Stimulated activated CD4-positive, alpha-beta T cell treated with anti-CD3 and anti-CD28 coated beads, Interleukin-1b, Interleukin-23, amount 100 ng/mL, for 1 hour (primary cell): ENCODE measurements at places on chromosomes 4 and X.

- no peak for DNase-seq
Measured at GRCh38 chr4:165204462-165204830, 2.9 kb upstream of the KLHL2 start.

DNA sequence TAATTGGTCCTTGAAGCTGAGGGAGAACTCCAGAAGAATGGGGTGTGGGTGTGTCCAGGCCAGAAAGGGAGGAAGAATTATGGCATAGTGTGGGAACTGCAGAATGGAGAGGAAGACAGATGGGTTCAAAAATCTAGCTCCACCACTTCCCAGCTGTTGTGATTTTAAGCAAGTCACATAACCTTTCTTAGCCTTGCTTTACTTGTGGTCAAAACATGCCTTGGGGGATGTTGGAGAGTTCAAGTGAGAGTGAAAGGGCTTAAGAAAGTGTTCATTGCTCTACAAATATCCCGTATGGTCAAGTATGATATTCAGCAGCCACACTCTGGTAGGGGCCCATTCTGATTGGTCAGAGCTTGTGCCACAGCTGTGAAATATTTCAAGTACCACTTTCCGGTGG, 15.0 kb upstream of the STARD8 start:
- DNase-seq: no peak

DNA sequence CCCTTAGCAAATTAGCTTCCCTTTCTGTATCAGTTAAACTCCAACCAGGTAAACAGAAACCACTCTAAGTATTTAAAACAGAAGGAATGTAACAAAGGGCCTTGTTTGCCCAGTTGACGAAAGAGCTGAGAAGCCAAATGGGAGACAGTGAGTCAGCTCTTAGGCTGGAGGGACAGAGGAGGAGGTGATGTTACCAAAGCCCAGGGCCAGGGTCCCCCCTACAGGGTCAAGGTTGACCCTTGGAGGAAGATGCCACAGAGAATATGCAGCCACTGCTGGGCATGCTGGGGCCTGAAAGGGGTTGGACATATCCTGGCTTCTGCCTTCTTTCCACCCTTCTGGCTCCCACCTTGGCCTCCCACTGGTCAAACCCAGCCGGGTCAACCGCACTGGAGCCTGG, 38.3 kb upstream of the LGI2 start:
- no peak for DNase-seq

- DNase-seq: no peak
Measured at GRCh38 chr4:139950568-139950967, 203.4 kb downstream of the MAML3 start.

- DNase-seq: no peak
Measured at GRCh38 chrX:2457289-2458133, 43.3 kb downstream of the DHRSX start.

DNA sequence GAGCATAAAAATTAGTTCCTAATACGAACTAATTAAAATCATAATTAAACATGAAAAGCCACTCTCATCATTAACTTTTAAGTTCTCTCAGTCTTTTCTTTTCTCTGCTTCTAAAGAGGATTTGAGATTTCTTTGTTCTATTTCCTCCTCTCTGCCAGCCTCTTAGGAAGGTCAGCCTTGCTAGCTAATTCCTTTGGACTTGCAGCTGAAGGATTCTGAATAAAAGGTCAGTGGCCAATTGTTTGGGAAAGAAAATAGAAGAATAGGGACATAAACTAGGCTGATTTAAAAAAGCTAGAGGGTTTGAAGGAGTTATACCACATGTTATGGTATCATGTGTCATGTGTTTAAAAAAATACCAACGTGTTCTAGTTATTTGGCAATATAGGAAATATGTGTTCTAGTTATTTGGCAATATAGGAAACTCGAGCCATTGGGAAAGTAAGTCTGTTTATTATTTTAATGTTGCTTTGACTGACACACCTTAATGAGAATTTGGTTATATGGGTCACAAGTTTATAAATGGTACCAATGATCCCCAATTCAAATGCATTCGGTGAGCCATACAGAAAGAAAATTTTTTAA, 1668.7 kb upstream of the PCDH7 start:
- DNase-seq: no peak

GRCh38 chrX:110276778-110277177, 41.1 kb downstream of the AMMECR1 start:
- DNase-seq: no peak

GRCh38 chrX:21956783-21957182, 16.3 kb downstream of the SMS start:
- no peak for DNase-seq

DNA sequence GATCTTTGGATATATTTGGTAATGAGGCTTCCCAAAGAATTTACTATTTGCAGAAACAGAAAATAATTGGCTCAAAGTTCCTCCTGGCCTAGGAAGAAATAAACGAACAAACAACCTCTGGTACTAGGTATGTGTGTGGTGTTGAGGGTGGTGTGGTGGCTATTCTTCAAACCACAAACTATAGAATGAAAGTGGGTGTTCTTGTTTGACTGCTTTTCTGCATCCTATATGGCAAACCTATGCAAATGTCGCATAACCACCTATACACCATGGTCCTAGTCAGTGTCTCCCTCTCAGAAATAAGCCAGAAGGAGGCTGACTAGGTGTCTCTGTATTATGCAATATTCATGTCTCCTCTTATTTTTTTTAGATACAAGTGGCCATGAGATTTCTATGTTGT, 106.6 kb upstream of the PCDH18 start:
- no peak for DNase-seq

DNA sequence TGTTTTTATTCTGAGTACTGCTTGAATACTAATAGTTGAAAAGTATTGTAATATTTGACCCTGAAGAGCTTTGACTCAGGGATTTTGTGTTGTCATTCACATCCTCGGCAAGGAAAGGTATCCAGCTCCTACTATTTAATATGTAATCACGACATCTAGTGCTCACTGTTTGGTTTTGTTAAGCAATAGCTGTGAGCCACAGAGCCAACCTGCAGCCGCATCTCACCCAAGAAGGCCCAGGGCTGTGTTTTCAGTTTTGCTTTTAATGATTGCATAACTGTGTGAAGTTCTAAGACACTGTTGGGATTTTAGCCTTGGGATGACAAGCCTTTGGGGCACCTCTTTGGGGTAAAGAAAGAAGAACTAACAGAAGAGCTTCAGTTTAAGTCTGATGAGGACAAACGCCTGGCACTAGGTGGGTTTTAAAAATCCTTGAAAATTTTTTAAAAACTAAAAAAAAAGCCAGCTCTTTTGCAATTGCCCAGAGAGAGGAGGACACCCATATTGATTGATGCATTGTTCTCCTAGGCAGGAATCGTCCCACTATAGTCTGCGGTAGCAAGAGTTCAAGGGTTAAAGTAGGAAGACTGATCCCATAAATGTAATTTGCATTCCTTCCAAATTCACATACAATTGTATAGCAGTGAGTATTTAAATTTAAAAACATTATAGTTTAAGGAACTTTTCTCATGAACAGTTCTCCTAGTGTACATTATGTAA, 157.8 kb downstream of the RELL1 start:
- DNase-seq: no peak

DNA sequence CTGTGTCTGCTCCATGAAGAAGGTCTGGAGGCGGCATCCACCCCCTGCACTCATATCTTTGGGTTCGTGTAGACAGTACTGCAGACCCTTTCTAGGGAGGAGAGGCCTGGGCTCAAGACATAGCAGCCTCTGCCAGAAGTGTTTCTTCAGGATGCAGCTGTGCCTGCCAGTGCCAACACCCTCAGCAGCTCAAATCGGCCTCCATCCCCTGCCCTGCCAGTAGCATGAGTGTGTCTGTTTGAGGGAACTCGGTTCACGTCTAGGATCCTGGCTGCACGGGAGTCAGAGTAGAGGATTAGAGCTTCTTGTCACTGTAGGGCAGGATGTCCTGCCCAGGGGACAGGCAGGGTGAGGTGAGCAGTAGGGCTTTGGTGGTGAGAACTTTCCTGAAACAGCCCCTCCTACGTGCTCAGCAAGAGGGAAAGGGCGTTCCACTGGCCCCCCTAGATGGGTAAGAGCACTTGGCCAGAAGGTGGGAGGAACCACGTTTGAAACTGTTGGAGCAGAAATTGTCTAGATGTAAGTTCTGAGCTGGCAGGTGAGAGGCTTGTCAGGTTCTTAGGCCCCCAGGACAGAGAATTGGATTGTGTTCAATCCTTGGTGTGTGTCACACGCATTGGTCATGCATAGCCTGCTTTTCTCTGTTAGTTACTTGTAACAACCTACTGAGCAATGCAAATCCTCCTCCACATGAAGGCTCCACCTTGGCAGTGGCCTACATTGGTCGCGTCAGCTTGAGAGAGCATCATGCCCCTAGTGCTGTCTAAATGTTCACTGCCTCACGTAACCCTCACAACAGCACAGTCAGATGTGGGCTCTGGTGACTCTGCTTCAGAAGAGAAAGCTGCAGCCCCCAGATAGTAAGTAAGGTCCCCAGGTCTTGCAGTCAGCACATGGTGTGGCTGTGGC, 25.8 kb upstream of the FAM193A start:
- DNase-seq: no peak

GRCh38 chrX:93673056-93673868, at the start of gene NAP1L3:
Gene NAP1L3, minus strand, starts transcription at chrX:93673578. Its CDS starts 274 bp downstream, at chrX:93673304.
- peak; percentile 14 for DNase-seq

DNA sequence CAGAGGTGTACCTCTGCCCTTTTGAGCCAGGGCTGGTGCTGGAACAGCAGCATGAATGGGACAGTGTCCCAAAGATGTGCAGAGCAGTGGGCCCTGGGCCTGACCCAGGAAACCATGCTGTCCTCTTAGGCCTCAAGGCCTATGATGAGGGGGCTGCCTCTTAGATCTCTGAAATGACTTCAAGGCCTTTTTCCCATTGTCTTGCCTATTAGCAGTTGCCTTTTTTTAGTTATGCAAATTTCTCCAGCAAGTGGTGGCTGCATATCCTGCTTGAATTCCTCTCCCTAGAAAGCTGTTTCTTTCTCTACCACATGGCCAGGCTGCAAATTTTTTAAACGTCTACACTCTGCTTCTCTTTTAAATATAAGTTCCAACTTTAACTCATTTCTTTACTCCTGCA, 160.3 kb downstream of the CFAP299 start:
- no peak for DNase-seq

DNA sequence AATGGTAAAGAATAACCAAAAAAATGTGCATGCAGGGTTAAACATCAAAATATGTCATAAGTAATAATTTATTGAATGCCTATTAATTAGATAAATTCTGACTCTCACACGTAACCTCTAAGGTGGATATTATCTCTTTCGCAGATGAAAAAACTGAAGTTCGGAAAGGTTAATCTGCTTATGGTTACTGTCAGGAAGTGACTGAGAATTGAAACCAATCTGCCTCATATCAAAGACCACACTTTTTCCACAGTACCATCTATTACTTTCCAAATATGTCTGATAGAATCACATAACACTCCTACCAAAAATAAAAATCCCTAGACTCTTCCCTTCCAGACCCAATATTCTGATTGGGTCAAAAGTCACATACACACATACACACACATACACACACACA, 6.2 kb downstream of the CHIC2 start:
- DNase-seq: no peak

DNA sequence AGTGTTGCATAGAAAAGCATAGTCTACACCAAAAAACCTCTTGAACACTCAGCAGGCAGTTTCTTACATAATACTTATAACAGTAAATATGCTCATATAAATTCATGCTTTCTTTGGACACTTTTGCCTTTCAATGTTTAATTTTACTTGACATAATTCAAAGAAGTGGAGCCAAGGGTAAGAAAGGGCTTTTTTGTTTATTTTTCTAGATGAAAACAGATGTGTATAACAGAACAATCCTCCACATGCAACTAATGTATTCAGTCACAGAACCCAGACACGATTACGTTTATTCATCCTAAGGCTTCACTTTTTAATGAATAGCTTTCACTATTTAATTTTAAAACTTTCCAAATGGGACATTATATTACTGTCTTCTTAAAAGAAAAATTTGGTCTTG, 58.0 kb upstream of the PTPN13 start:
- DNase-seq: no peak

DNA sequence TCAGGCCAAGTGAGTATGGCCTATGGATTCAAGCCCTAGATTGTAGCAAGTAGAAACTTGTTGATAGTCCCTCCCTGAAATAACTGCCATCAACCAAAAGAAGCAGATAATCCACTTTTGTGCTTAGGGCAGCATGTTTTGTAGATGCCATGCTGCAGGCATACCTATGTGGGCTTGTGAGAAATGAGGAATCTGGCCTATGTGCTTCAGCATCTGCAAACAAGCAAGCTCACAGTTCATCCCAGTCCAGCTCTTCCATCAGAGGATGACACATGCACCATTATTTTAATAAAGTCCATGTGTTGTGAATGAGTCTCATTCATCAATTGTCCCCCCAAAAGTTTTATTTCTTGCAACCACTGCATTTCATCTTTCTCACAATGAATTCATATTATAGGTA, 421.9 kb upstream of the DIPK2B start:
- DNase-seq: no peak

DNA sequence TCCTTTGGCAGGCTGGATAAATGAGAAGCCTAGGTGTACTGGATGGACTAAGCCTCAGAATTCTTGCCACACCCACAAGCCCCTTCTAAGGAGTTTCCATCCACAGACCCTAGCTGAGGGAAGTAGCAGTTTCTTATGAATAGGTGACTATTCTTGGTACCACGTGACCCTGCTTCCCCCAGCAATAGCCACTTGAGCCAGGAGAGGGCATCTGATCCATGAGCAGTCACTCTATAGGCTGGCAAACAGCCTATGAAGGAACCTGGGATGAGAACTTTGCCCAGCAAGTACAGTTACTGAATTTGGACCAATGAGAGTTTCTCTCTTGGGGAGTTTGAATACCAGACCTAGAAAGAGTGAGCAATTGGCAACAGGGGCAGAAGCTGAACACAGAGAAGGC, 84.0 kb downstream of the RTL9 start:
- no peak for DNase-seq

DNA sequence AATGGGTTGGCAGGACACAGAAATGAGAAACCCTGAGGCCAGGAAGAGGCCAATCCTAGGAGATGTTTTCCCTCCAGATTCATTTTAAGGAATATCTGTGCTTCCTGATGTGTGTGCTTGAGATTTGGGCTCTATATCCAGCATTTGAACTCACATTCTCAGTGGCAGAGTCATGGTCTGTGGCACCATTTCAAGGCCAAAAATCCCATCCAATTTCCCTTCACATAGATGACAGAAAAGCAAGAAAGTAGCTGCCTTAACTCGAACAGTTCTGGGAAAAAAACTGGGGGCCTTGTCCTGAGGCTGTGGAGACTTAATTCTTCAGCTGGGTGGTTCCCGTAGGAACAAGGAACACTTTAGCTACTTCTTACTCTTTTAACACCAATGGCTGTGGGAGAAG, 27.4 kb downstream of the TAF7L start:
- DNase-seq: no peak
